ENCODE measurements at places on chromosomes 4 and X.

DNA sequence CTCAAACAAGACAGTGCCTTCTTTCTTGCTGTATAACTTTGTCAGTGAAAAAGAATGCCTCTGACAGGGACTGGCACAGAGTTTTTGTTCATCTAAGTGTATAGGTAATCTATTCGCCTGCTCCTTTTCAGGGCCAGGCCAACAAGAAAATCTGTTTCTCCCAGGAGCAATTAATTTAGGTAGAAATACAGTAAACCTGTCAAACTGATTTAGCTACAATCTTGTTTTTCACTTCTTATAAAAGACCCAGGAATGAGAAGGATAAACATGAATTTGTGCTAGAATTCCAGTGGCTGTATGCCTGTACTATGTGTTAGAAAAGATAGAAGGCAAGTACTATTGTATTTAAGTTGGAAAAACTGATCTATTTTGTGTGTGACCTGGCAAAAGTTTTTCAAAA, 6.1 kb downstream of the TMA16 start:
- no peak for DNase-seq

GRCh38 chrX:107773206-107773605, 2.4 kb downstream of the TSC22D3 start:
- DNase-seq: no peak

DNA sequence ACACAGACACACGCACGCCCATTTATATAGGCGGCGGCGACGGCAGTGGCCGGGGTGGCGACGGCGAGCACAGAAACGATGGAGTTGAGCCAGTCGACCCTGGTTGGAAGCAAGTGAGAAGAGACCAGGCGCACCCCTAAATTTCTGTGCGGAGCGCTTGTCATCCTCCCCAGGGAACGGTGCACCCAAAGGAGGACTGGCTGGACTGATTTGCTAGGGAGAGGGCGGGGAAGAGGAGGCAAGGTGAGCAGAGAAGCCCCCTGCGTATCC, 302 bp downstream of the NHS start:
- no peak for DNase-seq

GRCh38 chr4:93761286-93761685, 67.3 kb upstream of the ATOH1 start:
- no peak for DNase-seq

DNA sequence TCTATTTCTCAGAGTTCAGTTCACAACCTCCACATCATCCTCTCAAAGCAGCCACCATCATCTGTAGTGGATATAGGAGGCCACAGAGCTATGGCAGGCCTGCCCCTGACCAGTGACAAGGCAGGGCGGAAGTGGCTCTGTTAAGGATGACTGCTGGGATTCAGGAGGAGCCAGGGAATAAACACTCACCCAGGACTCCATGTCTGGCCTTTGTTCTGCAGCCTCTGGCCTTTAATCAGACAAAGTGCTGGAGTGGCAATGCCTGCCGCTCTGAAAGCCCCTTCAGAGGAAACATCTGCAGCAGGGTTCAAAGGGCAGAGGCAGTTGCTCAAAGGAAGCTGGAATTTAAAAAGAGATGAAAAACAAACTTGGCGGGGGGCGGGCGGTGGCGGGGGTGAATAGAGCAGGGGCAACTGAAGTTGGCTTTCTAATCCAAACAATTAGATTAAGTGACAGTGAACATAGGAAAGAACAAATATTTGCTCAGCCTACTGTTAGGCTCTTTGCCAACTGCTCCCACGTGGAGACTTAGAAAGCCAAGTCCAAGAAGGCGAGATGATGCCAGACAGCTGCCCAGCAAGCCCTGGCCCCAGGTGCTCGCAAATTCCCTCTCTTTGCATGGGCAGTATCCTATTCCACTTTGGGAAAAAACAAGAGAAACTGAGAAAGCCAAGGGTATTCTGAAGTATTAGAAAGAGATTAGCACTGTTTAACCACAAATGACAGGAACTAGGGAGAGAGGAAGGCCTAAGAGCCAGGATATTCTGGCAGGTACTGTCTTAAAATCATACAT, 5.5 kb downstream of the MPP1 start:
- DNase-seq: no peak

DNA sequence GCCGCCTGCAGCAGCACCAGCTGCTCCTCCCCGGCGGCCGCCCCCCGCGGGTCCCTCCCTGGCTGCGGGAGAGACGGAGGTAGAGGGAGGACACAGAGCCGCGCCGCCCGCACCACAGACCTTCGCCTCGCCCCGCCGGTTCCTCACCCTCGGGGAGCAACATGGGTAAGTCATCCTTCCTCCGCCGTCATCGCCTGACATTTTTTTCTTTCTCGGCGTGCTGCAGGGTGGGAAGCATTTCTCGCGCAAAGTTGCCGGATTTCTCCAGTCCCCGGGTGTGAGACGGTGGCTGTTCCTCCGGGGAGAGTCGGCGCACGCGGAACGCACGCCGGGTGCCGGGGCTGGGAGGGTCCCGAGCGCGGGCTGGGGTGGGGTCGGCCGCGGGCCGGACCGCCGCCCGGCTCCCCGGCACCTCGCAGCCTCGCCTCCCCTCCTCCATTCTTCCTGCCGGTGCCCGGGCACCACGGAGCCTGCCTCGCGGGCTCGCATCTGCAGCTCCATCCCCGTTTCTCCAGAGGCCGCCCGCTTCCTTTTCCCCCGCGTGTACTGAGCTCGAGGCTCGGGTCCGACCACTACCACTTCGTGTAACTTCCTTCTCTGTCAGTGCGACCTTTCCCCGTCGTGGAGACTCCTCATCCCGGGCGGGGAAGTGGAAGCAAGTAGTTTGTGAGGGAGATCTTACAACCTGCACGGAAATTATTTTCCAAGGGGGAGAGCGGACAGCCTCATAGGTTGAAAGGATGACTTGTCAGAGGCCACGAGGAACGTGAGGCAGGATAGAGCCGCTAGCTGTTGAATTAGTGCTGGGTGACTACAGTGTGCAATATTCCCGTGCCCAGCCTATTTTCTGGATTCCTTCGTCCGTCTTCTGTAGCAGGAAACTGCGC, 464 bp downstream of the RAP1GDS1 start:
- DNase-seq: peak; percentile 27

- DNase-seq: no peak
Observed at GRCh38 chrX:74450803-74451449, 29.6 kb downstream of the SLC16A2 start.

DNA sequence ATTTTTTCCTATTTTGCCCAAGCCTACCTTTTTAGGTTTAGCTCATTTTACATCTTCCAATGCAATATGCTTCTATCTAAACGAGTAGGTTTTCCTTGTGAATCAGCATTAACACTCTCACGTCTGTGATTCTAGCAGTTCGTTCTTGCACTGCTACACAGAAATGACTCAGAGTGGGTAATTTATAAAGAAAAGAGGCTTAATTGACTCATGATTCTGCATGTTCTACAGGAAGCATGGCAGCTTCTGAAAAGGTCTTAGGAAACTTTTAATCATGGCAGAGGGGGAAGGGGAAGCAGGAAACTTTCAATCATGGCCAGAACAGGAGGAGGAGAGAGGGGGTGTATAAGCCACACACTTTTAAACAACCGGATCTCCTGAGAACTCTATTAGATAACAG, 44.9 kb downstream of the SPANXN1 start:
- no peak for DNase-seq

GRCh38 chrX:100863326-100863864, 10.8 kb downstream of the NOX1 start:
- DNase-seq: no peak

- DNase-seq: no peak
Observed at GRCh38 chrX:43556207-43556606, 99.9 kb upstream of the MAOA start.

- DNase-seq: peak; percentile 46
Observed at GRCh38 chr4:2290974-2291704, 29.2 kb upstream of the MXD4 start.

DNA sequence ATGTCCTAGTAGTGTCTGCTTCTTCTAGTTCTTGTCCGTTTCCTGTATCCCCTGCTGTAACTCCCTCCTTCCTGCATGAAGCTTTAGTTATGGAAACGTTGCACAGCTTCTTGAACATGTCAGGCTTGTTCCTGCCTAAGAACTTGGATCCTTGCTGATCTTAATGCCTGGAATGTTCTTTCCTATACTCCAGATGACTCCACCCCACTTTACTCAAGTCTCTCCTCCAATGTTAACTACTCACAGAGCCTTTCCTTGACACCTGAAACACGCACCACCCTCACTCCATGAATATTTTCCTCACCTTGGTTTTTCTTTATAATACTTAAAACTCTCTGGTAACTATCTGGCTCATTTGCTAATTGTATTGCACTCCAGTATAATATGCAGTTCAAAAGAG, 19.4 kb downstream of the MAGEC3 start:
- DNase-seq: no peak

- DNase-seq: no peak
Observed at GRCh38 chrX:100700809-100701208, 31.1 kb downstream of the SYTL4 start.

DNA sequence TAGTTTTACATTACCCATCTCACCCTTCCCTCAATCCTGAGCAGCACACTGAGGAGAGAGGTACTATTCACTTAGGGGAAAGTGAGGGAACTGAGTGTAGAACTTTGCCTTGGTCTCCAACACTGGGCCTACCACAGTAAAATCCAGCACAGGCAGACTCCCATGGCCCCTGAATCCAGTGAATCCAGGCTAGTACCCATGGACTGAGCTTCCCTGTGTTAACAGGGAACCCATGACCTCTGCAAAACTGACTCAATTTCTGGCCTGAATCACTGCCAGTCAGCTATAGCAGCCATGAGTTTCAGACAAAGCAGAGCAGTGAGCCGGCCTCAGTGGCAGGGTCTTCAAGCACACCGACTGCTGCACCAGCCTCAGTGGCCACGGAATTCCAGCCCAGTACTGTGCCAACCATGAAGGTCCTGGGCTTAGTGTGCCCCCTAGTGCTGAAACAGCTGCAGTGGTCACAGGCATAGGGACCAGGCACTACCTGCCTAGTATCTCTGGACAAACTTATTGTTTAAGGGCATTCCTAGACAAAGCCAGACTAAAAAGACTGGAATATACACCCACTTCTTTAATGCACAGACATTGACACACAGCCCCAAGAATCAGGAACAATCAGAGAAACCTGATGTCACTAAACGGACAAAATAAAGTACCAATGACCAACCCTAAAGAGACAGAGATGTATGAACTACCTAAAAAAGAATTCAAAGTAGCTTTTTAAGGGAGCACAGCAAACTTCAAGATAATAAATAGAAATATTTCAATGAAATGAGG, 127.4 kb upstream of the RPL34 start:
- no peak for DNase-seq

Data from activated CD8-positive, alpha-beta memory T cell treated with anti-CD3 and anti-CD28 coated beads for 1 hour (primary cell).